NCI-H1092 treated with DMSO at 0.1 percent for 48 hours (cell line): ENCODE measurements at places on chromosomes 13 and 19.

- no peak for DNase-seq
Observed at GRCh38 chr13:45542391-45542790, 73.1 kb downstream of the ERICH6B start.

DNA sequence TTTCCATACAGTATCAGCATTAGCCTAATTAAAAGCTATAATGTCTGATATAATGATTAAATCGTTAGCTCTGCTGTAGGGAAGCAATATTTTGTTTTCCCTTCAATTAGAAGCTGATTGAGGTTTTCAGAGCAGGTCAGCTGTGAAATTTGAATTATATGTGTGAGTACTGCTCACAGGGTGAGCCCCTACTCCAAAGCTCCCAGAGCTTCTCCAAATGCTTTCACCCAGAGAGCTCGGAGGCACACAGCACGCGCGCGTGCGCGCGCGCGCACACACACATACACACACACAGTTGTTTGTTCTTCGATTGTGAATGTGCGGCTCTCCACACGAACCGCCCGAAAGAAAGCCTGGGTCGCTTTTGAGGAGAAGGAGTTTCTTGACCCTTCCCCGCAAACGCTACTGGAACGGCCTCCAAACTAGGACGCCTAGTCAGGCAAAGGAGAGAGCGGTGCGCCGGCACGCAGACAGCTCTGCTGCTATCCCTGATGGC is 4.8 kb upstream of the SOX1 start:
- peak; percentile 65 for DNase-seq

- DNase-seq: no peak
Observed at GRCh38 chr13:47519626-47520025, 481.4 kb downstream of the SUCLA2 start.

DNA sequence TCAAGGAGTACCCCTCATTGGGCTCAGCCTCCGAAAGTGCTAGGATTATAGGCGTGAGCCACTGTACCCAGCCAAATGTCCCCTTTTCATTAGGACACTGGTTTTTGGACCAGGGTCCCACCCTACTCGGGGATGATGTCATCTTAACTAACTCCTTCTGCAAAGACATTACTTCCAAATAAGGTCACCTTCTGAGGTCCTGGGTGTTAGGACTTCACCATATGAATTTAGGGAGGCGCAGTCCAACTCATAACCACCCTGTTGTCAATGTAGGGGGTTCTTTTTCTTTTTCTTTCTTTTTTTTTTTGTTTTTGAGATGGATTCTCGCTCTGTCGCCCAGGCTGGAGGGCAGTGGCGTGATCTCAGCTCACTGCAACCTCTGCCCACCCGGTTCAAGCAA is 32.7 kb upstream of the NFIC start:
- no peak for DNase-seq

DNA sequence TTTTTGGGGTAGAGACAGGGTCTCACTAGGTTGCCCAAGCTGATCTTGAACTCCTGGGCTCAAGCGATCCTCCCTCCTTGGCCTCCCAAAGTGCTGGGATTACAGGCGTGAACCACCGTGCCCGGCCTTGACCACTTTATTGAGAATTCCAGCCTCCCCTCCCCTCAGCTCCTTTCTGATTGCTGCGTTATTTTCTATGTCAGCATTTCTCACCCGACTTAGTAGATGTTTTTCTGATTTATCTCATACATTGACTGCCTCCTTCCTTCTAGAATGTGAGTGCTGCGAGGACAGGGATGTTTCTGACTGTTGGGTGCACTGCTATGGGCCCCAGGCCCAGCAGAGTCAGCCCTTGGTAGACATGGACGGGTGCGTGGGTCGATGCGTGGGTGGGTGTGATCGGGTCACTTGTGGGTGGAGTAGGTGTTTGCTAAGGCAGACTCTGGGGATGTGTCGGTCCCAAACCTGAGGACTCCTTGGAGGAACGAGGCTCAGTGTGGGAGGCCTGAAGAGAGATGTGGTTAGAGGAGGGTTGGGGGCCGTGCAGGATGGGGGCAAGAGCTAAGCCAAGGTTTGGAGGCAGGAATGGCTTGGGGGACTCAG is 34.2 kb upstream of the NCCRP1 start:
- no peak for DNase-seq

- no peak for DNase-seq
Observed at GRCh38 chr13:98697791-98698190, 54.7 kb downstream of the SLC15A1 start.

GRCh38 chr19:49475191-49475917 is 1.3 kb downstream of the FLT3LG start:
- DNase-seq: no peak

DNA sequence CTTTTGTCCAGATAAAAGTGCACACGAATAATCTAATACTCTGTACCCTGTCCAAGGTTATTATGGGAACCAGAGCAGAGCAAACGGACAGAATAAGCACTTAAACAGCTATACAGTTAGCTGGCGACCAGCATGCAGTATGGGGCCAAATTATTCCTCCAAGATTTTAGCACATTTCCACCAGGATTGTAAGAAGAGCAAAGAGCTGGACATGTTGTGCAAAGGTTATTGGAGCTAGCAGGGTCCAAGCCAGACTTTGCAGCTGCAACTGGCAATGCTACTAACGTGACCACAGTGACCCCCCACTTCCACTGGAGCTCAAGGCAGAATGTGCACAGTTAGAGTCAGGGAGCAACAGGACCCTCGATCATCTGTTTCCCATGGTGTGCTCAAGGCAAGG is 89.9 kb downstream of the COL4A1 start:
- no peak for DNase-seq

GRCh38 chr19:9865732-9866501 is 30.8 kb downstream of the PIN1 start:
- DNase-seq: no peak

- no peak for DNase-seq
Observed at GRCh38 chr19:45913874-45914830, at the start of gene NANOS2. NANOS2 (minus strand) TSS chr19:45914778; CDS start chr19:45914693, 85 bp downstream.

- DNase-seq: no peak
Observed at GRCh38 chr19:46972311-46972710, 47.3 kb upstream of the NPAS1 start.

- no peak for DNase-seq
Observed at GRCh38 chr19:54324071-54324470, 11.1 kb upstream of the LILRA5 start.

GRCh38 chr19:46821512-46822409 is 28.9 kb downstream of the AP2S1 start:
- DNase-seq: no peak

DNA sequence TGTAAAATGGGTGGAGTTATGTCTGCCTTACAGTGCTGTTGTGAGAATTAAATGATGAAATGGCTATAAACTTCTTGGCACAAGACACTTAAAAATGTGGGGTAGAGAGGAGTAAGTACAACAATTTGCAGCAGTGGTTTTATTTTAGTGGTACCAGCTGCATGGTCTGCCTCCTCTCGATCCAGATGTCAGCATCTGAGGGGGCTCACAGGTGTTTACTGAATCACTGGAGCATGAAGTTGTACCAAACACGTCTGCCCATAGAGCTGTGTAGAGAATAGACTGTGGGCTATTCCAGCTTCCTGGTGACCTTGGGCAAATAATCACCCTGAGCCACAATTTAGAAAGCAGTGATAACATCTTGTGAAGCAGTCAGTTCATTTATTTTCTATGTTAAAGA is 11.1 kb downstream of the SLC10A2 start:
- no peak for DNase-seq

- no peak for DNase-seq
Observed at GRCh38 chr13:111883571-111884343, 183.2 kb upstream of the SOX1 start.

DNA sequence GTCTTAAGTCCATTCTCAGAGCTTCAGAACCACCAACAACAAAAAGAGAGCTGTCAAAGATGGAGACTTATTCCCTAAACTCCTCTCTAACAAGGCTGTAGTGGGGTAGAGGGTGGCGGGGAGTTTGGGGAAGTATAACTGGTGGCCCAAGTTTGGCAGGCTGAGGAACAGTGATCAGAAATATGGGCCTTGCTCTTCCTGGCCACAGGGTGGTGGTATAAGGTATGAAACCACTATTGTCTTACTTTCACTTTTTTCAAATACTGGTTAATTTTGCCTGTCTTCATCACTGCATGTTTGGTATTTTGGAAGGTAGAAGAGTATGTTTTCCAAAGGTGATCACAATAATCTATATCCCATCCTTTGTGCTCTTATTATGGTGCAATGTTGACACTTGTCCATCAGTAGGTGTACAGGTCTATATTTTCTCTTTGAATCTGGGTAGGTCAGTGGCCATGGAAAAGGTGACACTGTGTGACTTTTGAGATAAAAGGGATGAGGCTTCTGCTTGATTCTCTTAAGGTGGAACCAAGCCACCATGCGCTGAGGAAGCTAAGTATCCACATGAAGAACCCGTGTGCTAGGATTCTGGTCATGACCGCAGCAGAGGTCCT is 23.2 kb upstream of the GPC5 start:
- DNase-seq: no peak

DNA sequence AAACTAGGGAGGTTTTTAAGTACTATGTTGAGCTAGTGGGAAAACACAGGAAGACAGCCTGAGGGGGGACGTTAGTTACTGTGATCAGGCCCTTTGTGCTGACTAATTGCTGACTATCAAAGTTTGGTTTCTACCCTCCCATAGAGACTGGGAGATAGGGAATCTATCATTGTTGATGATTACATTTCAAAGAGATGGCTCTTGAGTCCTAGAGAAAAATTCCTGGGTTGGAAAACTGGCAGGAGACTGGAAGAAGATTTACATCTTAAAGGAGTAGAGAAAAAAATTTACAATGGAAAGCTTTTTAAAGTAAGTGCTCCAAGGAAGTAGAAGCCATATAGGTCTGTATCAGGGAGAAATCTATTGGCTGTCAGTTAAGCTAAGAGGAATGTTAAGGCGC is 522.0 kb upstream of the KLHL1 start:
- DNase-seq: no peak

DNA sequence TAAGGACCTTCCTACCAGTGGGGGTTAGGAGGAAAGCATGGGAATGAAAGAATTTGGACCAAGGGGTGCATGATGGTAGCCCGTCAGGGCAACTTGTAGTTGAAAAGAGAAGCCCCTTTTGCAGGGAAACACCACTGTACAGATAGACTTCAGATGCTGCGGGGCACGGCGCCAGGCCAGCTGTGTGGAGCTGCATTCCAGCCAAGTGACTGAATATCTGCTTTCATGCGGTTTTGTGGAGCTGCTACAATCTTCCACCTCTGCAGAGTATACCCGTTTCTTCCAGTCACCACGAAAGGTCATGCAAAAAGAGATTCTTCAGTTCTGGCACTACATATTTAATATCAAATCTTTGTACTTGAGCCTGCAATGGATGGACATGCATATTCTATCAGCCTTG is 104.7 kb downstream of the RGCC start:
- no peak for DNase-seq

- no peak for DNase-seq
Observed at GRCh38 chr19:20660473-20661140, 764 bp downstream of the ZNF626 start.
